ENCODE measurements at places on chromosomes 2 and 18.

- no peak for DNase-seq
Measured at GRCh38 chr18:23992089-23992940, 22.2 kb upstream of the TTC39C start.

GRCh38 chr2:24365826-24366225 is 5.5 kb upstream of the ITSN2 start:
- DNase-seq: no peak

DNA sequence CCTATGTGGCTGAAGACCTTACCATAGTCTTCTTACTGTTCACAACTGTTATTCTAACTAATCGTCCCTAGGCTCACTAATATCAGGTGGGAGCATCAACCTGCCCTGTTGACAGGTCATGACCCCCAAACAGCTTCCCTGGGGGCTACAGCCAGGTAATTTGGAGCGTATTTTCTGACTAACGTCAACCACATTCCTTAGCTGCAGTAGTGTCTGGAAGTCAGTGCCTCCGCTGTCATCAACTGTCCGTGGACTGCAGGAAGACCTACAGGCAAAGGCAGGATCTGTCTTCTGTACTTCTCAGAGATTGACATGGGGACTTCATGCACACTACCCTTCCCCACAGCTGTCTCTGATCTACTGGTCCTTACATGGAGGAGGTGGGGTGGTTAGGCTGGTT is 456.9 kb downstream of the BCL11A start:
- no peak for DNase-seq

DNA sequence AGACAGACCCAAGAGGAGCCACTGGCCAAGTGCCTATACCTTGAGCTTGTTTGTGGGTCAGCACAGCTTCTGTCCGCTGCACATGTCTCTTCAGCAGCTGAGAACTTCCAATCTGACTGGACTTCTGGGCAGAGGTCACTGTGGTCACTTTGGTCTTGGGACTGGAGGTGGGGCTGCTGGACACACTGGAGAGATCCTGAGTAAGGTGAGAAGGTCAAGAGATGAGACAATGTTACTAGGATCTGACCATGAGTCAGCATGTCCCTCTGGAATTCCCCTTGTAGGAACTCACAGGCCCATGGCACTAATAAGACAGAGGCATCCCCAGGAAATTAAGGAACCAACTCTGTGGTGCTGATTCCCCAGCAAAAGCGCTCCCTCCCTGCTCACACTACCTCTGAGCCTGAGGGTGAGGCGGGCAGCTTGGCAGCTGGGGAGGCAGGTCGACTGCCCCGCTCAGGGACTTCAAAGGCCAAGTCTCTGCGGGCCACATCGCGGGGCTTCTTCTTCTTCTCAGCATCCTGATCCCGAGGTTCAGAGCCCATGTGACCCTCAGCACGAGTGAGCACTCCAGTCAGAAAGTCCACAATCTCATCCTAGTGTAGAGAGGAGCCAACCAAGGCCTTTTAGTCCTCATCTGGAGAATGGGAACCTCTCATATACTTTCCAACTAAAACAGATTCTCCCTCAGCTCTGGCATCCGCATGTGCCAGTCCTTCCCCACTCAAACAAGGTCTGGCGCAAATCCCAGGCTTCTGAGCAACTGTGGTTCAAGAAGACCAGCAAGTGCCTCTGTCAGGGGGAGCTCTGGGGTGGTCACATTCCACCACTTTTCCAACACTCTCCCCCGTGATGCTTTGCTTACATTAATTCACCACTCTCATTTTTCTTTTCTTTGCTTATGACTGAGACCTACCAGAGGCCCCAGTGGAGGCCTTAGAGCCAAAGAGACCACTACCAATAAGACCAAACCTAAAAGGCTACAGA is 29.4 kb downstream of the KANSL3 start:
- DNase-seq: no peak

- no peak for DNase-seq
Measured at GRCh38 chr2:131085646-131086045, 7.6 kb downstream of the FAM168B start.

Data from stimulated activated CD8-positive, alpha-beta memory T cell treated with anti-CD3 and anti-CD28 coated beads, Interleukin-7, amount 100 ng/mL, for 48 hours (primary cell).